ENCODE measurements at places on chromosomes 11 and 22.

DNA sequence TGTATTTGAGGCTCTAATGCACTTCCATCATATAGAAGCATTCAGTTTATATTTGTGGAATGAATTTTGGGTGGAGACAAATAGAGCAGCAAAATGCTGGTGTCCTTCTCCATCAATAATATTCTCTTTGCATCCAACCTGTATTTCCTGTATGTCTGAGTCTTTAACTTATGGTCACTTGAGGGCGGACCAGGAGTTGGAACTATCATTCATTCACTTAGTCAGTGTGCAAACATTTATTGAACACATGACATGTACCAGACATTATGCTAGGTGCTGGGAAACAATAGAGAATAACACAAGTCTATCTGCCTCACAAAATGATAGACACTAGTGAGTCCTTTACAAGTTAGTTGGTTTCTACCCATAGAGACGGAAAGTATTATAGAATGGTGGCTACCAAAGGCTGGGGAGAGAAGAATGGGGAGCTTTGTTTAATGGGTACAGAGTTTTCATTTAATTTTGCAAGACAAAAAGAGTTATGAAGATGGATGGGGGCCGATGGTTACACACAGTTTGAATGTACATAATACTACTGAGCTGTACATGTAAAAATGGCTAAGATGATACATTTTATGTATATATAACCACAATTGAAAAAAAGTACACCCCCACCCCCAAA is 4.6 kb upstream of the TMEM123 start:
- DNase-seq = no peak

GRCh38 chr11:18223591-18224387 is 12.8 kb downstream of the SAA4 start:
- no peak for DNase-seq

DNA sequence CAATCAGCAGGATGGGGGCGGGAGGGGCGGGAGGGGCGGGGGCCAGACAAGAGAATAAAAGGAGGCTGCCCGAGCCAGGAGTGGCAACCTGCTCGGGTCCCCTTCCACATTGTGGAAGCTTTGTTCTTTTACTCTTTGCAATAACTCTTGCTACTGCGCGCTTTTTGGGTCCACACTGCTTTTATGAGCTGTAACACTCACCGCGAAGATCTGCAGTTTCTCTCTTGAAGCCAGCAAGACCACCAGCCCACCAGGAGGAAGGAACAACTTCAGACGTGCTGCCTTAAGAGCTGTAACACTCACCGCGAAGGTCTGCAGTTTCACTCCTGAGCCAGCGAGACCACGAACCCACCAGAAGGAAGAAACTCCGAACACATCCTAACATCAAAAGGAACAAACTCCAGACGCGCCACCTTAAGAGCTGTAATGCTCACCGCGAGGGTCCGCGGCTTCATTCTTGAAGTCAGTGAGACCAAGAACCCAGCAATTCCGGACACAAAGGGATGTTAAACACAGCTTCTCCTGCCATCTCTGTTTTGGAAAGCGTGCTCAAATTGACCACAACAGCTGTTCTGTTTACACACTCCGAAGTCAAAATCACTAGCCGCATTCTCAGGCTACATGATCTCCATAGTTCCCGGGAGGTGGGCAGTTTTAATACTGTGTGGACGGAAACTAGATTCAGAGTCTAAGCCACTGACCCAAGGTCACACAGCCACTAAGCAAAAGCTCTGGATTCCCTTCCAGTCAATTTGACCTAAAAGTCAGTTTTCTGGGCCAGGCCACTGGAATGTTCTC is 11.9 kb downstream of the PLAAT2 start:
- peak; percentile 67 for DNase-seq

DNA sequence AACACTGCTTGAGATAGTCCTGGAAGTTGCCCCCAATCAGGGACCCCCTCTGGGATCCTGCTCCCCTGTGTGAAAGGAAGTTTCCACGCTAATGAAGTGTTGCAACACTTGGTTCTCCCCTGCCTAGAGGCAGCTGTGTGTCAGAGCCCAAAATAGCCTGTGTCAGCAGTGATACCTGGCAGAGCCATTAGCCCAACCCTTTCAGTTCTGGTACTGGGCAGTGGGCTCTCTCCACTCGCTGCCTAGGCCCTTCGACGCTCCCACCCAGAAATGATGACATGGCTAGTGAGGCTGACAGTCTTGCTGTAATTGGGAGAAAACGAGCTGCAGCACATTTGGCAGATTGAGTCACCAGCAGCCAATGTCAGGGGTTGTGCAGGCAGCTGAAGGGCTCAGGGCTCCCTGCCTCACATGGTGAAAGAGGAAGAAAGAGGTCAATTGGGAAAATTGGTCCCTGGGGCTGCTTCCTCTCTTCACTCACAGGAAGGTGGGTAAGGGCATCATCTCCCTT is 1.4 kb upstream of the NXF1 start:
- DNase-seq = no peak

DNA sequence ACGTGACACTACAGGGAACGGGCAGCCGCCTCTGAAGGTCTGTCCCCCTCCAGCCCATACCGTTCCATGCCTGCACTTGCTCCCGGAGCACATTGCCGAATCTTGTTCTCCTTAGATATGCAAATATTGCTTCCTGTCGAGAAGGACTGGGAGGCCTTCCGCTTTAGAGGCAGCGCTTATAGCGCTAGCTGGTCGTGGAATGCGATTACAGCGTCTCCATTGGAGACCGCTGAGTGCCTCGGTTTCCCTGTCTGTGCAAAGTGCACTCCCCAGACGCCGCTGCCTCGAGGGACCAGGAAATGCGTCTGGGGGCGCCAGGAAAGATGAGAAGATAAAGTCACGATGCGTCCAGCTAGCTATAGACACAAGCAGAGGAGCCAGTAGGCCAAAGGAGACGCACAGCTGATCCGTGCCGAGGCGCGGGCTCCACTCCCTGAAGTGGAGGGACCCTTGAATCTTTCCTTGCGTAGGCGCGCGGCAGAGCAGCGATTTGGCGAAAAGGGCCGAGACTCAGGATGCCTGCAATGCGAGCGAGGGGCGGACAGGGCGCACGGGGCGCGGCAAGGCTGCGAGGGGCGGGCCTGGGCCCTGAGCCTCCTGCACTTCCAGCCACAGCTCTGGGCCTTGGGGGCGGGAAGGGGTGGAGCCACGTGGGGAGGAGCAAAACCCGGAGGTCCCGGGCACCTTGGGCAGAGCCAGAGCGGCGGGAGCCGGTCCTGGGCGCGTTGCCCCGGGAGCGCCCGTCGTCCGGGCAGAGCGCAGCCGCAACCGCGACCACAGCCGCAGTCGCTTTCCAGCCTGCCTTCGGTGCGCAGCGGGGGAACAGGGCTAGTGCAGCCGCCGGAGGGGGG is at the start of gene RASSF10:
RASSF10 (plus strand) TSS at position 692 of the 851 bp plus-strand sequence. CDS start 261 bp downstream, outside the sequence.
- no peak for DNase-seq

- DNase-seq = peak; percentile 89
These were observed at the start of gene CHID1 for GRCh38 chr11:910589-911030. Gene CHID1 (minus strand): TSS chr11:910810. CDS start chr11:904816, 5,994 bp downstream.

DNA sequence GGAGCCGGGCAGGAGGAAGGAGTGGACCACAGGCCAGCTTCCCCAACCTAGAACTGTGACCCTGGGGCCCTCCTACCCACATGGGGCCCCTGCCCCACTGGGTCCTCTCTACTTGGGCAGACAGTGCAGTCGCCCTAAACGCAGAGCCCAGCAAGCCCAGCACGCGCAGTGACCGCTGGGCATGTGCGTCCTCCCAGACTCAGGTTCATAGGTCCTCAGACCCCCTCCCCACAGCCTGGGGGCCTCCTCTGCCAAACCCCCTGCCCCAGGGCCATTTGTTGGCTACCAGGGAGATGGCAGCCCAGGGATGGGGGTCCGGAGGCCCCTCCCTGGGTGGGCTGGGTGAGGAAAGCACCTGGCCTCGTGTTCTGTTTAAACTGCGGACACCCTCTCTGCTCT is 23.9 kb downstream of the RTN4R start:
- DNase-seq = no peak

GRCh38 chr11:17714356-17714854 is 5.0 kb upstream of the MYOD1 start:
- DNase-seq = no peak

DNA sequence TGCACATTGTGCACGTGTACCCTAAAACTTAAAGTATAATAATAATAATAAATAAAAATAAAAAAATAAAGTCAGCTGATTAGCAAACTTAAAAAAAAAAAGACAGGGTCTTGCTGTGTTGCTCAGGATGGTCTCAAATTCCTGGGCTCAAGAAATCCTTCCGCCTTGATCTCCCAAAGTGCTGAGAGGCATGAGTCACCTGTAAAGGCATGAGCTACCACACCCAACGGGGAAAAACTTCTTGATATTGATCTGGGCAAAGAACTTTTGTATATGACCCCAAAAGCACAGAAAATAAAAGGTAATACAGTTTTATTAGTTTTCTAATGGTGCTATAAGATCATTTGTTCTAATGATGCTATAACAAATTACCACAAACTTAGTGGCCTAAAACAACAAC is 46.1 kb downstream of the ENTHD1 start:
- no peak for DNase-seq

DNA sequence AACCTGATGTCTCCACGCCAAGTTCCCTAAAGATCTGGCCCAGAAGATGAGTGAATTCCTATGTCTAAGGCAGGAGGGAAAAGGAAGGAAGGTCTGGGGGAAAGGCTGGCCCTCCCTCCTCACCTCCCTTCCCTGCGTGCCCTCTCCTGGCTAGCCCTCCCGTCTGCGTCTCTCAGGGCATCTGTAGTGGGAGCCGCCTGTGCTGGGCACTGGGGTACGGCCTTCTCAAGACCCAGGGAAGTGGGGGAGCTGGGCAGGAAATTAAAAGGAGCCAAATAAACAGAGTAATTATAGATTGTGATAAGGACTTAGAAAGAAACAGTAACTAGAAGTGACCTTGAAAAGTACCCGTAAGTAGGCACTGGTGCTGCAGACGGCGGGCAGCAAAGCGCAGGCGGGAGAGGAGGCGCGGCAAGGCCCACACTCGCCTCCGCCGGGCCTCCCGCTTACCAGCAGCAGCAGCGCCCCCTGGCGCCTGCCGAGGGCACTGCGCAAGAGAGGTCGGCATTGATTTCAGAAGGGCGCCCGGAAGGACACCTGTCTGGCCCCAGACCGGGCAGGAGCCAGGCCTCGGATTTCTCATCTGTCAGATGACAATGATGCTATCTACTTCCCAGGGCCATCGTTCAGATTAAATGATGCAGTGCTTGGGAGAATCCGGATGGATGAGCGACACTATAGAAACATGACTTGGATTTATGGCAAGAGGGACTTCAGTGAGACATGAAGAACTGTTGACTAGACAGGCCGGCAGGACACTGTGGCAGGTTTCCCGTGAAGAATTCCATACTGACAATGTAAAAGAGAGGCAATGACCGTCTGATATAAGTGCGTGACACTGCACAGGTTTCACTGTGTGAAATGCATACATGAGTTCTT is 7.3 kb downstream of the KCNJ1 start:
- peak; percentile 84 for DNase-seq

GRCh38 chr11:95296165-95296564 is 65.2 kb upstream of the SESN3 start:
- no peak for DNase-seq

DNA sequence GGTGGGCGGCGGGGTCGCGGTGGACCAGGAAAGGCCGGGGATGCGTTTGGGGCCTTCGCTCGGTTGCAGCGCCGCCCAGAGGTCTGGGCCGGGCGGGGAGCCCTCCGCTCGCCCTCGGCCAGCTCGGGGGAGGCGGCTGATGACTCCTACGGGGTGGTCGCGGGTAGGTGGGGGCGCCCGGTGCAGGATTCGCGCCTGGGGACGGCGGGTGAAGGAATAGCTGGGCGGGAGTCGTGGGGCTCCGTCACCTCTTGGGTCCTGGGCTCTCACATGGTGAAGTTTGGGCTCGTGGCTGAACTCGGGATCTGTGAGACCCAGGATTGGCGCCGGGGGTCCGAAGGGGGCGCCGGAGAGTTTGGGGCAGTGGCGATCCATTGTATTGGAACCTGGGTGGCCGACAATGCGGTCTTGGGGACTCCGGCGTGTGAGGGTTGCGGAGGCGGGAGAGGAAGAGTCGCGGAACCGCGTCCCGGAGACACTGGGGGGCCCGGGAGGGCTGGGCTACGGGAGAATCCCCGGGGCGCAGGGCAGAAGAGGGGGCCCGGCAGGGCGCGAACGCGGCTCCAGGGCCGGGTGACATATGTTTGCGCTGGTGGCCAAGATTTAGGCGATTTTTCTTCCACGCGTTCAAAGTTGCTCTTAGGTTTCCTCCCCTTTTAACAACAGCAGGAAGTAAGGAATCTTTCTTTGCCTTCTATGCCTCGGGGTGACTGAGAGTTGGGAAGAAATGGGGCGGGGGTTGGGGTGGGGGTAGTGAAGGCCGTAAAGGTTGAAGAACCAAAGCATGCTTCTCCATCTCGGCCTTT is 935 bp downstream of the QSER1 start:
- peak; percentile 65 for DNase-seq

- no peak for DNase-seq
These were observed at the start of gene CREB3L1 for GRCh38 chr11:46277622-46278386. Gene CREB3L1 (plus strand): TSS chr11:46277662. CDS start chr11:46278112, 450 bp downstream.

DNA sequence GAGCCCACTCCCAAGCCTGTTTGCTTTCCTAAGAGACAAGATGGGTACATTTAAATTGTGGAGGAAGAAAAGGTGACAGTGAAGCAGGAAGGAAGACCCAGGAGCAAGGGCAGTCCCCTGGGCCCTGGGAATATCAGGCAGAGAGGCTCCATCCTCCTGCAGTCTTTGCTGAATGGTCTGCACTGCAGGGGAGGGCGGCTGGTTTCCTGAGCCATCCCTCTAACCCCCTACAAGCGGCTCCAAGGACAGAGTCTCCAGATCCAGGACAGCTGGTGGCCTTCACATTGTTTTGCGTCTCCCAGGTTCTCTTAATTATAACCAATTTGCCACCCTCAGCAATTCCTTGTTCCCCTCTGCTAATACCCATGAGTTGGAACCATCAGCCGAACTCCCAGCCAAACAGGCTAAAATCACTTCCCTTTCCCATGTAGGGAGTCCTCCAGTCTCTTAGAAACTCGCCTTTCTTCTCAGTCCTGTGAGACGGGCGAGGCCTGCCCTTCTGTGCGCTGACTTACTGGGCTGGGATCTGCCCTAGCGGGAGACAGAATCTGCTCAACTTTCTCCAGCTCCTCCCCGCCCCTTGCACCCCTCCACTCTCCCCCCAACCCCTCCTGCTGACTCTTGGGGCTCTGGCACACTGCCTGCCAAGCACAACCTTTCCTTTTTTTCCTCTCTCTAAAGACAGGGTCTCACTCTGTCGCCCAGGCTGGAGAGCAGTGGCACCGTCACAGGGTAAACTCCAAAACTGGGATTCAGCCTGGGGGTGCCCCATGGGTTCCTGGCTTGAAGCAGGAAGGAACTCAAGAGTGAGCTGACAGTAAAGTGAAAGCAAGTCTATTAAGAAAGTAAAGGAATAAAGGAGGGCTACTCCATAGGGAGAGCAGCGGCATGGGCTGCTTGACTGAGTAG is 53.4 kb upstream of the EMID1 start:
- DNase-seq = no peak

DNA sequence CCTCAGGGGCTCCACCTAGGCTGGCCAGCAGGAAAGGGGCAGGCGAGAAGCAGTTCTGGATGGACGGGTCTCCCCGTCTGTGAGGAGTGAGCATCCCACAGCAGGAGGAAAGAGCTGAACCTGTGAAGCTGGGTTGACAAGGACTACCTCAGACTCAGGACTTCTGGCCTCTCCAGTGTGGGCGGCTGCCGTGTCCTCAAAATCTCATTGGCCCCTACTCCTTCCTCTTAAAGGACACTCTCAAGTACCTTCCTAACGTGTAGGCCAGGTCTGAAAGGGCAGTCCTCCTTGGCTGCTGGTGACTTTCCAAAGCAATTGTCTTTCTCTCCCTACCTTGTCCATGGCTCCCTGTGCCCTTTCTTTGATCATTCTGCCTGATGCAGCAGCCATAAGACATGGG is 107.0 kb upstream of the AKIP1 start:
- no peak for DNase-seq

All from activated CD8-positive, alpha-beta memory T cell treated with anti-CD3 and anti-CD28 coated beads, Interleukin-2, amount 10 ng/mL, durations not matched to agents 7 days and 5 days (primary cell).